Thyroid gland (tissue), 4 donors: ENCODE measurements at places on chromosomes 12 and 14.

GRCh38 chr12:95999484-95999883 lies 3.3 kb upstream of the HAL start:
- DNase-seq, result no peak

GRCh38 chr12:116406529-116406928 lies 129.0 kb upstream of the MED13L start:
- DNase-seq, result peak; percentile 46

- no peak for DNase-seq
These were observed 16.5 kb upstream of the FIGNL2 start for GRCh38 chr12:51864833-51865670.

- no peak for DNase-seq
These were observed 6.6 kb downstream of the CAPRIN2 start for GRCh38 chr12:30748147-30748546.
